Epithelial cell of esophagus (primary cell): ENCODE measurements at places on chromosomes 1 and 21.

DNA sequence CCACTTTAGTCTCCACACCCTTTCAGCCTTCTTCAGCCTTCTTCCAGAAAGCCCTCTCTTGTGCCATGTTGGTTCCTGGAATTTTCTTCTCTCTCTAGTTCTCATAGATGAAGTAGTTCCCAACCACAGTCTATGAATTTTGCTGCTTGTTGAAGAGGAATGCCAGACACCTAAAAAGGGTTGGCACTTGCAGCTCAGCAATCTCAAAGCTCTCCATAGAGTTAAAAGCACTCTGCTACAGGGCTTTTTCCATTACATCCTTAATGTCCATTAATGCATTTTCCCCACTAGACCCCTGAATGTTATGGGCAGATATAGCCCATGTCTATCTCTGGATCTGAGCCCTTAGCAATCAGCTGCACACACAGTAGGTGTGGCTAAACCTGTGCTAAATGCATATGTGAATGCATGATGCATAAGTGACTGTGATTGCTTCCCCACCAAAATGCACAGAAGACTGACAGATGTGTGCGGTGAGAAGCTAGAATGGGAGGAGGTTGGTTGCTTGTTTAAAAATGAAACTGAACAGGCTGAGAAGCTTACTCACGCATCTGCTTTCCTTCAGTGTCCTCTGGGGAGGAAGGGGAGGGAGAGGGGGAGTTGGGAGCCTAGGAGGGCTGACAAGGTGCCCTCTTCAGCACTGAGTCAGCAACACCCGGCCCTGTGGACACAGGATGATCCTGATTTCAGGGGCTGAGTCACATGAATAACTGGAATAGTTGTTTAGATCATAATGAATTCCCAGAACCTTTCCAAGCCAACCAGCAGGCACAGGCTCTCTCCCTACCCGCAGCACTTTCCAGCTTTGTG lies 146.1 kb upstream of the FGGY start:
- peak; percentile 98 for DNase-seq

GRCh38 chr1:93446837-93447451 lies 974 bp upstream of the FNBP1L start:
- DNase-seq: peak; percentile 93

- peak; percentile 53 for DNase-seq
Observed at GRCh38 chr1:158095737-158096335, 84.9 kb upstream of the CD1D start.

- DNase-seq: no peak
Observed at GRCh38 chr1:29664711-29665110, 428.4 kb downstream of the PTPRU start.

GRCh38 chr1:48039088-48040054 lies 42.2 kb upstream of the TRABD2B start:
- DNase-seq: peak; percentile 11

DNA sequence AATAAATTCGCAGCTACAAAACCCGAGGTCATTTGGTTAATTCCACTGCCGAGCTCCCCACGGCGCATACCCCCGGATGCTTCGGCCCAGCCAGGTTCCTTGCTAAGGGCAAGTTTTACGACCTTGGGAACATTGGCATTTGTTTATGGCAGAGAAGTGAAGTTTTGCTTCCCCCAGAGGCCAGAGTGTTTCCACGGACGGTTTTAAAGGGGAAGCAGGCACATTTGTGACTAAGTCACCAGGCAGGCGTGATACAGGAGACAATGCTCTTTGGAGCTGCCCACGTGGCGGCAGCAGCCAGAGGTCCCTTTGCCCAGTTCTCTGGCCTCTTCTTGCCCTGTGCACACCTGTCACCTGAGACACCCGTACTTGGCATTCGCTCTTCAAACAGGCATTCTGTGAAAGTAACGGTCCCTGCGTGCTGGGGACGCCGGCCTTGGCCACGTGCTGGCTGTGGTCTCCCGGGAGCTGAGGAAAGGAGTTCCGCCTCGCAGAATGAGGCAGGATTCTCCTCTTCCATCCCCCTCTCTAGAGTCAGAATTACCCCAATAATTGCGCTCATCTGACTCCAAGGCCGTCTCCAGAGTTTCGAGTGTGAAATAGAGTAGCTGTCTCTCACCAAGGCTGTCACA lies 138.3 kb downstream of the PRDM16 start:
- no peak for DNase-seq

DNA sequence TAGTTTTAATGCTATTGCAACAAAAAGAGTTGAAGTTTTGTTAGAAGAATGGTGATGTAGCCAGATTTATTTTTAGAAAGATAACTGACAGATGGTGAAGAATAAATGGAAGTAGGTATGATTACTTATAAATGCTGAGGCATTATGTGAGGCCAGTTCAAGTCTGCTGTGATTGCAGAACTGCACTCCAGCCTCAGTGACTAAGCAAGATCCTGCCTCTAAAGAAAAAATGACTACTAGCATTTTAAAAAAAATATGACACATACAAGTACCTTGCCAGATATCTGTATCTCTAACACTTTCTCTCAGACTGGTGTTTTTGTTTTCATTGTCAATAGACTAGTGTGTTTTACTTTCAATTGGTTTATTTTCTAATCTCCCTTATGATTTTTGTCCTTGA lies 1242.4 kb upstream of the ADGRL4 start:
- DNase-seq: peak; percentile 88

- DNase-seq: no peak
Observed at GRCh38 chr1:65769636-65770035, 23.1 kb upstream of the PDE4B start.

DNA sequence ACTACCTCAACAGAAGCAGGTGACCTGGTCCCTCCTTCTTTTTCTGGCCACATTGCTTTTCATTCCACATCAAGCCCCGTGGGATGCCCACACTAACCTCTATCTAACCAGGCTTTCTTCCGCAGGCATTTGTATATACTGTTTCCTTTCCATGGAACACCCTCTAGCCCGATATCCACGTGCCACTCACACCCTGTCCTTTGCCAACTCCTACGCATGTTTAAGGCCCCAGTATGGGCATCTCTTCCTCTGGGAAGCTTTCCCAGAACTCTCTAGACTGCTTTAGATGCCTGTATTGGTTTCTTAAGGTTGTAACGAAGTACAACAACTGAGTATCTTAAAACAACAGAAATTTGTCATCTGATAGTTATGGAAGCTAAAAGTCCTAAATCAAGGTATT lies 121.0 kb downstream of the TNR start:
- no peak for DNase-seq

GRCh38 chr1:165137551-165138316 lies 218.8 kb downstream of the LMX1A start:
- no peak for DNase-seq

GRCh38 chr1:96367791-96368190 lies 353.8 kb upstream of the PTBP2 start:
- DNase-seq: peak; percentile 38

- DNase-seq: no peak
Observed at GRCh38 chr21:43985690-43986251, 26.3 kb upstream of the TRAPPC10 start.

- no peak for DNase-seq
Observed at GRCh38 chr1:39711104-39711965, 20.1 kb upstream of the HPCAL4 start.

DNA sequence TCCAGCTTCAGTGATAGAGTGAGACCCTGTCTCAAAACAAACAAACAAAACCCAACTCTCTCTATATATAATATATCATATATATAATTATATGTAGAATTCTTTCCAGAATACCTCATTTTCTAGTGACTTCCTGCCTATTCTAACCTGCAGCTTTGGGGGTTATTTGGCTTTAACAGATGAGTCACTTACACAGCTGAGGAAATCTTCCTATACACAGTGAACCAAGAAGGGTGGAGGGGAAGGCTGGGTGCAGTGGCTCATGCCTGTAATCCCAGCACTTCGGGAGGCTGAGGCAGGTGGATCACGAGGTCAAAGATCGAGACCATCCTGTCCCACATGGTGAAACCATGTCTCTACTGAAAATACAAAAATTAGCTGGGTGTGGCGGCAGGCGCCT lies 9.2 kb downstream of the RAB29 start:
- DNase-seq: peak; percentile 64

DNA sequence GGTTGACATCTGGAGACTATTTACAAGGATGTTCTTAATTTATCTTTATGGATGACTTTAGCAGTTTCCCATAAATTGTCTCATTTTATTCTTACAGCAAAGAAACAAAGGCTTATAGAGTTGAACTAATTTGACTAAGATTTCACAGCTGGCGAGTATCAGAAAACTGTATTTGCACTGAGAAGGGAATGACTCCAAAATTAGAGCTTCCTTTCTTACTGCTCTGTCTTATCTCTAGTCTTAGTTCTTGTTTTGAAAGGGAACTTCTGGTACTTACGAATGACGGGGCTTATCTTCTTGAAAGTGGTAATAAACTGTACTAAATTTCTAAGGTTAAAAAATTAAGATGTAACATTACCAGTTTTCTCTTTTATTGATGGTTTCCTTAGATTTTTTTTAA lies 13.6 kb downstream of the CNST start:
- no peak for DNase-seq

DNA sequence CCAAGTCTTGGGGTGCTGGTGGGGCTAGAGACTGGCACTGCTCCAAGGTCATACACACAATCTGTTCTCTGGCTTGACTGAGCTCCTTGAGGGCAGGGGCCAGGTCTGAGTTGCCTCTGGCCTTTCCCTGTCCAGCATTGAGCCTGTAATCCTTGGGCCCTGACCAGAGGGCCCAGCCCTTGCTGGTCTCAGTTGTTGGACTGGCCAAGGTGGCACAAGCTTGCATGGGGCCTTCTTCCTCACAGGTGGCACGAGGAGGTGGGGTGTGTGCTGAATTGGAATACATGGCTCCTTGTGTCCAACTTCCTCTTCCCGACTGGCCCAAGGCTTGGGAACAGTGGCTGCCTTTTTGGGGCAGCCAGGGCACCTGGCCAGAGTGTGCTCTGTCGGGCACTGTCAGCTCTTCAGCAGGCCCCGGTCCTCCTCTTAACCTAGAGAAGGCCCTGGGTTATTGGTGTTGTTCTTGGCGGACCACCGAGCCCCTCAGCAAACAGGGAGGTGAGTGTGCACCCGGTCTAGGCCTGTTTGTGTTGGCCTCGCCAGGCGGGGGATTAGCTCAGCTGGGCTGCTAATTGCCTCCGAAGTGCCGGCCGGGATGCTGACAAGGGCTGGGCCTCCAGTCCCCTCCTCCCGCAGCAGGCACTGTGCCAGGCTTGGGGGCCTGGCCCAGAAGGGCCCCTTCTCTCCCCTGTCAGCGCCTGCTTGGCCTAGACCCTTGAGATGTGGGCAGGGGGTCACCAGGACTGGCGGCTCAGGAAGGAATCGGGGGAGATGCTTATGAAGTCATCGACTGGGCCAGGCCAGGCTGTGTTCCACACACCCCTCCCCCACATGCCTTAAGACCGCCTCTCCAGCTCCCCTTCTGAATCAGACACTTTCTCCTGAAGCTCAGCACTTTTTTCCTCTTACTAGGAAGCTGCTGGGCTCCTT lies 28.5 kb downstream of the WNT4 start:
- DNase-seq: no peak

DNA sequence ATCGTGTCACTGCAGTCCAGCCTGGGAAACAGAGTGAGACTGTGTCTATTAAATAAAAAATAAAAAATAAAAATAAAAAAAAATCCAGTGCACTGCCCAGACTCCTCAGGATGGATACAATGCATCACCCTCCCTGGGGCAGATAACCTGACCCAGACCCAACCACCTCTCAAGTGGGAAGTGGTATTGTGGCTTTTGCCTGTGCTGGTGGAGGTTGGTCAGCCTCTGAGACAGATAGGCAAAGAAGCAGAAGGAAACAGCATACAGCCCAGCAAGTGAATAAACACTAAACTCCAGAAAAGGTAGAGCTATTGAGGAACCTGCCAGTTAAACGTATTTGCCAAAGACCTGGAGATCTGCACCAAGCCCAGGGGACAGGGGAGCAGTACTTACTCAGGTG lies 22.0 kb downstream of the HHIPL2 start:
- DNase-seq: no peak

- DNase-seq: no peak
Observed at GRCh38 chr1:63638875-63639274, 45.7 kb downstream of the PGM1 start.

GRCh38 chr1:244730934-244731434 lies 78.1 kb downstream of the DESI2 start:
- DNase-seq: no peak

GRCh38 chr1:162080472-162081015 lies 11.1 kb downstream of the NOS1AP start:
- no peak for DNase-seq

DNA sequence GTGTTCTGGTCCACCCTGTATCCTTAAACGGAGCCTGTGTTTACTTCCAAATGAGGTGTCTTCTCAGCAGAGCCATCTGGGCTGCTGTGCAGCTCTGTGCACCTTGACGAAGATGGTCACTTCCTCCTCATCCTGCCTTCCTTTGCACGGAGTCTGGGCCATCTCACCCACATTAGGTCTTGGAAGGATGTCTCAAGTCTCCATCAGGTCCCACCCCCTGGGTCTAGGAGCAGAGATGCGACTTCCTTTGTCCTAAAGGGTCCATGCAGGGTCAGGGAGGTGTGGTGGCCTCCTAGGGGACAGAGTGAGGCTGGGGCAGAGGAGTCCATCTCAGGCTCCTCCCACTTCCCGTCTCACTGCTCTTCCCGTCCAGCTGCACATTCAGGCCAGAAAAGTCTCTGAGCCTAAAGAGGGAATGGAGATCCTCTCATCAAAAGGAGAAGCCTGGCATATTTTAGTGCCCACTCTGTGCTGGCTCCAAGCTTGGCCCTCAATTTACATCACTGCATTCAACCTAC lies 209.2 kb downstream of the MATN1 start:
- no peak for DNase-seq

- DNase-seq: no peak
Observed at GRCh38 chr1:31412205-31412604, 808 bp upstream of the SERINC2 start.

DNA sequence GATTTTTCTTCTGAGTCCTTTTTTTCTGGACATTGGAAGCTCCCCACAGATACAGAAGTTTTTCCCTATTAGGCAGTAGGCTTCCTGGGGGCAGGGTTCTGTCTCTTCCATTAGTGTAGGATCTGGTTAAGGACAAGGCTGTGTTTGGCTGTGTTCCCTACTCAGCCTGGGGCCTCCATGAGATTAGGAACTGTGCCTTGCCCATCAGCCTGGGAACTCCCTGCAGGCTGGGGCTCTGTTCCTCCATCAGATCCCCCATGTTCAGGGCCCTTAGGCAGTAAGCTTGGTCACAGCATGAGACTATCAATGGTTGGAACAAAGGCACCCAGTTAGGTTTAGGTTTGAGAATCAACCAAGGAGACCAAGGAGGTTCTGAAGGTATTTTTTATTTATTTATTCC lies 22.7 kb downstream of the NAV1 start:
- DNase-seq: no peak

DNA sequence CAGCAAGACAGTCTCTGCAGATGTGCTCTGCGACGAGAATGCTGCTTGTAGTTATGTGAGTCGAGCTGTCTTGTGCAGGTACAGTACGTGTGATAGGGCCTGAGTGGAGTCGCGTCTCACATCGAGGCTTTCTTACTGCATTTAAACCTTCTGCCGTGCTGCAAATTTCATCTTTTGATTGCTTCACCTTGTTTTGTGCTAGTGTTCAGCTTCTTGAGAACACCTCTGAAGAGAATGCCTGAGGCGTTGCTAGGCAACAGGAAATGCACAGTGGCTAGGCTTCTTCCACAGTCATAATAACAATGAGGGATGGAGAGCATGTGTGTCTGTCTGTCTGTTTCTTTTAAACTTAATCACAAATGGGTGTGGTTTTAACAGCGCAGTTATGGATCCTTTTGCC lies 52.9 kb downstream of the MRPS6 start:
- DNase-seq: peak; percentile 87

- no peak for DNase-seq
Observed at GRCh38 chr1:228542376-228542775, 55.2 kb downstream of the RNF187 start.

GRCh38 chr1:2544093-2544874 lies 11.9 kb upstream of the TNFRSF14 start:
- DNase-seq: no peak

- no peak for DNase-seq
Observed at GRCh38 chr1:101748077-101748476, 248.6 kb downstream of the OLFM3 start.
